AML-193 (cell line): ENCODE measurements at places on chromosomes 16 and 17.
A peak's percentile ranks its signal among the peaks of the same experiment; 100 is the strongest.

DNA sequence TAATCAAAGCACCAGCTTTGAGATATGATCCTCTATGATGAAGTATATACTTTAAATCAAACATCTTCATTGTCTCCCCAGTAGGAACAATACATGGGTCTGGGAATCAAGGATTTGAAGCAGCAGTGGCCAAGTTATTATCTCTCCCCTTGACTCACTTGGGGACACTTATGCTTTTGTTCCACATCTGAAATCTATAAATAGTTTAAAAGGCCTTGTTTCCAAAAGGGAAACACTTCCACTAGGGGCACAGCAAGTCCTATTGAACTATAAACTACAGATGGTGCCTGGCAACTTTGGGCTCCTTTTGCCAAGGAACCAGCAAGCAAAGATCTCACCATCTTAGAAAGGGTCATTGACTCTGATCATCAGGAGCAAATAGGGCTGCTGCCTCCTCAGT lies 16.0 kb upstream of the CEP112 start:
- no peak for DNase-seq

DNA sequence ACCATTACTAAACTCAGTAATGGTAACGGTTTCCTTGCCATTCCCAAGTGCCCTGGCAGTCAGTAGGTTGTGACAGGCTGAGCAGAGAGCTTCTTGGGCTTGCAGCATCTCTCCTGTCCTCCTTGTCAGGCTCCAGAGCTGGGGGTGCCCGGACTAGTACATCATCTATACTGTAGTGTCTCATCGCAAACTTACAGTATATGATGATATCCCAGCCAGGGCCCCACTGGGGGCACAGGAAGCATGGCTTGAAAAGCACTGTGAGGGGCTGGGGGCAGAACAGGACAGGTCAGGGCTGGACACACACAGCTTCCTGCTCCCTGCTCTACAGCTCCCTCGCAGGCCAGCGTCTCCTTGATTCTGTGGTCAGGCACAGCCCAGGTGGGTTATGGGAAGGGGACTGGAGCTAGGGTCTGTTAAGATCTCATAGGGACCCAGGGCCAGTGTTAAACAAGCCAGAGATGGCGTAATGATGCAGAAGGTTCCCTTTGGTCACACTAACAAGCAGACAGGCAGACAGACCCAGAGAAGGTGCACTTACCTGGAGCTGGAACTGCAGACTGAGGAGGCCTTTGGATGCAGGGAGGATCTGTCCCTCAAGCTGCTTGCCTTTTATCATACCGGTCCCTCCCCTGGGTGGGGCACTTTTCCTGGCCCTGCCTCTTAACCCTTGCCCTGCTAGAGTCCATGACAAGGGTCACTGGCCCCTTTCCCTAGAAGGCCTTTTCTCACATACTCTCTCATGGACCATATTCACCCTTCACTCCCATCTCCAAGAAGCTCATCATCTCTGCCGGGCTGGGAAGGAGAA lies 6.8 kb downstream of the ERAL1 start:
- DNase-seq = no peak

- DNase-seq = no peak
Observed at GRCh38 chr16:50121278-50121677, 31.8 kb upstream of the TENT4B start.

- DNase-seq = peak; percentile 36
Observed at GRCh38 chr17:19290066-19290705, 53.0 kb downstream of the EPN2 start.

GRCh38 chr16:69276148-69277115 lies 34.7 kb upstream of the VPS4A start:
- no peak for DNase-seq

DNA sequence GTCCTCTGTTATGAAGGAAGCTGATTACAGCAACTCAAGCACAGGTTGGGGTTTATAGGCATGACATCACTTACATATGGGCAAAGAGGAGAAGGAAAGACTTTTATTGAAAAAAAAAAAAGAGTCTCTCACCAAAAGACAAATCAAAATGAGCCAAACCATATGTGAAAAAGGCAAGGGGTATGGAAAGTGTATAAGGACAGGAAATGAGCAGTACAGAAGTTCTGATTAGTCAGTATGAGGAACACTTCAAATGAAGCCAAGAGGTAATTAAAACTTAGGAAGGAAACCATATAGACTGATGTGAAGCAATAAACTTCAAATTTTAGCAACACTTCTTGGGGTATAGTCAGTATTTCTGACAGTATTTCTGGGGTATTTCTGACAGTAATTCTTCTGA lies 1372.6 kb downstream of the CDH11 start:
- no peak for DNase-seq

GRCh38 chr17:77186141-77186604 lies 45.4 kb downstream of the SEC14L1 start:
- no peak for DNase-seq

GRCh38 chr17:74639704-74640151 lies 16.2 kb upstream of the CD300E start:
- DNase-seq = peak; percentile 75

GRCh38 chr17:45672301-45672700 lies 111.8 kb upstream of the CRHR1 start:
- no peak for DNase-seq

DNA sequence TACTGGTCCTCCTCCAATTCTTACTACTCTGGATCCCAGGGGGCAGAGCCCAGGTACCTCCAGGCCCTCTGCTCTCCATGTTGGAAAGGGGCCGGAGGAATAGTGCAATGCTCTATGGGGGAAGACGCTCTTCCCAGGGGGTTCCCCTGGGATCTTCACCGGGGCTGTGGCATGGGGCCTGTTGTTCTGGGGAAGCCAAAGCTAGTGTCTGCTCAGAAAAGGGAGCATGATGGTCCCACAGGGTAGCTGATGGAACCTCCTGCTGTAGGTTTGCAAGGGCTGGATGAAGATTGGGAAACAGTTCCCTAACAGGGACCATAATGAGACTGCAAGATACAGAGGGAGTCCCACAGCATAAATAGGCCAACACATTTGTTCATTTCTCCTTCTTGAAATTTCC lies 114.7 kb downstream of the IRX5 start:
- no peak for DNase-seq

GRCh38 chr16:55901566-55902217 lies 26.5 kb upstream of the CES5A start:
- no peak for DNase-seq

GRCh38 chr17:7716901-7717755 lies at the start of gene DNAH2:
Gene DNAH2, plus strand, starts transcription at chr17:7717744. Its CDS starts 1,991 bp downstream, at chr17:7719735.
- no peak for DNase-seq

DNA sequence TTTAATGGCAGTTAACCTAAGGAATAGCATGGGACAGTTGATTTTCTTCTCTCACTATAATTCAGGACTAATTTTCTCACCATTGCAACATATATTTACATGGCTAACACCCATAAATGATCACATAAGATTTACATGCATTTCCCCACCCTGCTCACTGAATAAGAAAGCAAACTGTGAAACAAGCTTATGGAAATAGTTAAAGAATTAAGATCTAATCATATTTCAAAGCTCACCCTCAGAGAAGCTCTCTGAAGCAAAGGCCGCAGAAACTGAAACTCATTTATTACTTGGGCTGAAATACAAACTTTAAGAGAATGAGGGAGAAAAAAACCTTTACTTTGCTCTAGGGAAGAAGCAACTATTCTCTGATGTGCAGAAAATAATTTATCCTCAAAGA lies 218.7 kb upstream of the AXIN2 start:
- no peak for DNase-seq

GRCh38 chr17:76561799-76562268 lies 22.0 kb downstream of the PRCD start:
- no peak for DNase-seq

DNA sequence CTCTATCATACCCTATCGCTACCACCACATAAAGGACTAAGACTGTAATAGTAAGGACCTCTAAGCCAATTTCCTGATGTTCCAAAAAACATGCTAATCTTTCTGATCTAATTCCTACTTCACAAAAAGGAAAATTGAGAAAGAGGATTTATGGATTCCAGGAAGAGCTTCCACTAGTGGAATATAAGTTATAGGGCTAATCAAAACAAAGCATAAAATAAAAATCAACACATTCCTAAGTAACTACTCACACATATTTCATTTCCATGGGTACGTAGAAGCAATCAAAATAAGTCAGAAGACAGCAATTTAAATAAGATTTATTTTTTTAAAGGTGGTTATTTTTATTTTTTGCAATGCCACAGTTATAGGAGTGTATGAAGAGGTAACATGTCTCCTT lies 12.4 kb downstream of the CCDC43 start:
- no peak for DNase-seq

GRCh38 chr17:74616696-74617095 lies 6.8 kb downstream of the CD300E start:
- no peak for DNase-seq

DNA sequence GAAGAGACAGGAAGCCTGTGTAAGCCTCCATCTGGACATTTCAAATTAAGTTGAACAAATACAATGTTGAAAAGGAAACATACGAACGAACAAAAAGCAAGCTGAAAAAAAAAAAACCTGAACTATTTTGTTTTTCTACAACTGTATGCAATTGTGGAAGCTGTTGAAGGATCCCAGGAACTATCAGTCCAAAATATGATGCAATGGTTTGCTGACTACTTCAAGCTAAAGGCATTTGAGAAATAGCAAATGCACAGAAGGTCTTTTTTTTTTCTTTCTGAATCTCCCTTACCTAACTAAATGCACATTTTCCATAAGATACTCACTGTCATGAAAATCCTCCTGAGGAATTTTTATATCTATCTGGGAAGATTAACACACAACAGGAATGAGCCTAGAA lies 40.2 kb downstream of the MAF start:
- DNase-seq = no peak

- DNase-seq = no peak
Observed at GRCh38 chr17:16314189-16314588, 39.1 kb downstream of the CENPV start.

GRCh38 chr16:14492614-14493013 lies 137.4 kb downstream of the PARN start:
- DNase-seq = no peak

DNA sequence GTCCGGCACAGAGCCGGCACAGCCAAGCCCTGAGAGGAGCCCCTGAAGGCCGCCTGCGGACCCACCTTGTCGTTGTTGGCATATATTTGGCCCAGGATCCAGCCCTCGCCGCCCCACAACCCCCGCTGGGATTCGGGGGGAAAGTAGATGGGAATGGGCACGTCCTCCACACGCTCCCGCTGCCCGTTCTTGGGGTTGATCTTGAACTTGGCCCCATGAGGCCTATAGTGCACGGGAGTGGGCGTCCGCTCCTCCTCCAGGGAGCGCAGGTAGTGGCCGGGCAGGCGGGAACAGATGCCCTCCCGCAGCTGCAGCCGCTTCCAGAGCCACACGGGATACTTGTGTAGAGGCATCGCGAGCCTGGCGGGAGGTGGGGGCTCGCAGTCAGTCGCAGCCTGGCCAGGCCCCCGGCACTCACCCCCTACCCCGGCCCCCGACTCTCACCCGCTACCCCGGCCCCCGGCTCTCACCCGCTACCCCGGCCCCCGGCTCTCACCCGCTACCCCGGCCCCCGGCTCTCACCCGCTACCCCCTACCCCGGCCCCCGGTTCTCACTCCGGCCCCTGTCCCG lies 387 bp downstream of the MRPL28 start:
- no peak for DNase-seq

- no peak for DNase-seq
Observed at GRCh38 chr16:88778271-88778525, 6.8 kb downstream of the PIEZO1 start.

DNA sequence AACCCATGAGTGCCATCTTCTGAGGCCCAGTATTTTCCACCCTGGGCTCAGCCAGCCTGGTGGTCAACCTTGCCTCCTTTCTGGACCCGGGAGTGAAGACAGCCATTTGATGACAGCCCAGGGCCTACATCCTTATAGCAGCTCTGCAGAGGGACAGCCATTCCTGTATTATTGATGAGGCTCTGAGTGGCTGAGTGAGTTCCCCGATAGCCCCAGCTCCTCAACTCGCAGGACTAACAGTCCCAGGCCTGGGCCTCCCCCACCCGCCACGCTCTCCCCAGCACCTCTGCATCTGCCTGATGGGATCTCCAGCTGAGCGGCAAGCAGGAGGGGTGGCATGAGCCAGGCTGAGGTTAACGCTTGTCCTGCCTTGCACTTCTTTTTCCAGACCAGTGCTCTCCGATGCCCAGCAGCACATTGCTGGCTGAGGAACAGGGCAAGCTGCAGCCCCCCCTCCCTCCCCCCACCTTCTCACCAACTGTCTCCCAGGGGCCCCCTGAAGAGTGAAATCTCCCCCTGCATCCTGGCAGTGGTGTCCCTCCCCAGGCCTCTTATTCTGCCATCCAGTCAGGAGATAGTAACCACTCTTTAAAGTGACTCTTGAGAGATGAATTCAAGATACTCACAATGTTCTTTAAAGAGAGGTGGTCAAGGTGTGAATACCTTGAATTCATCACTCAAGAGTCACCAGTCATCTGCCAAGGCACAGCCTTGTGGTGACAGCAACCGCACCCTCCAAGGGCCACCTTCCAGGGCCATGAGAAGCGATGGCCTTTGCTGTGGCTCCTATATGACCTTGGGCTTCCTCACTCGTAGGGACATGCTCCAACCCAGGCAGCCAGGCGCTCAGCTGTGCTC lies 23.5 kb downstream of the CACNG5 start:
- no peak for DNase-seq

DNA sequence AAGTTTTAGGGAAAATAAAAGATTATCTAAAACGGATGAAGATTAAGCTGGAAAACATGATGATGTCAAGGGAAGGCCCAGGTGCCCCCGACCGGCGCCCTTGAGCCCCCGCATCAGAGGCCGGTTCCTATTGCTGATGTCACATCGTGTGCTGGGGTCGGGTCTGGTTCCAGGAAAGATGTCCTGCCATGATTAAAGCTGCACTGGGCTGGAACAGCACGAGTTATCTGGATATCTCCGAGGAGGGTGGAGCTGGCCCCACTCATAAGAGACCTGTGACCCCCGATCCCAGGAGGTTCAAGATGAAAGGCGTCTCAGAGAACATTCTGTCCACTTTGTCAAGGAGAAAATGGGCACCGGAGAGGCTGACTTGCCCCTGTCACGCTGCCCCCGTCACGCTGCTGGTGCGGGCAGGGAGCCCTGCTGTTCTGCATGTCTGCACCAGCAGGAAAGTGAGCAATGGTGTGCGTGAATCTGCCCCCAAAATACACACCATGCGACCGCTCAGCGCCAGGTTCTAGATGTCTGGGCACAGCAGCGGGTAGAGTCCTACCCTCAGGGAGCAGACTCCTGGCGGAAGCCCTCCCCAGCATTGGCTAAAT lies 53.0 kb downstream of the ENGASE start:
- no peak for DNase-seq

DNA sequence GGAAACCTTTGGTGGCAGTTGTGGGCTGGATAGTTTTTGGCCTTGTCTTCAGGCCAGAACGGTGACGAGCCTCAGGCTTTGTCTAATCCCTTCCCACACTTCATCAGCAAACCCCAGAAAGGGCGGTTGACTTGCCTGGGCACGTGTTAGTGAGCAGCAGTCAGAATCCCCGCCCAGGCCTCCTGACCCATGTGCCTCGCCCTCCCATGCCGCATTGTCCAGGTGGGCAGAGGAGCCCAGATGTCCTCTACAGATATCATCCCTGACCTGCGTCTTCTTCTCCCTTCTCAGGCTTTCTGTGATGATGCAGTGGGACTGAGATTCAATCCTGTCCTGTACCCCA lies 82.5 kb downstream of the OR1D5 start:
- DNase-seq = no peak

GRCh38 chr16:27316038-27316680 lies 2.4 kb downstream of the IL4R start:
- no peak for DNase-seq

- DNase-seq = no peak
Observed at GRCh38 chr17:6048486-6048885, 21.7 kb upstream of the WSCD1 start.

GRCh38 chr16:17567455-17567854 lies 96.7 kb upstream of the XYLT1 start:
- no peak for DNase-seq
